Brain pericyte (primary cell): ENCODE measurements at places on chromosomes 1 and 21.

GRCh38 chr1:53259932-53260331, 21.6 kb upstream of the MAGOH start:
- no peak for DNase-seq

DNA sequence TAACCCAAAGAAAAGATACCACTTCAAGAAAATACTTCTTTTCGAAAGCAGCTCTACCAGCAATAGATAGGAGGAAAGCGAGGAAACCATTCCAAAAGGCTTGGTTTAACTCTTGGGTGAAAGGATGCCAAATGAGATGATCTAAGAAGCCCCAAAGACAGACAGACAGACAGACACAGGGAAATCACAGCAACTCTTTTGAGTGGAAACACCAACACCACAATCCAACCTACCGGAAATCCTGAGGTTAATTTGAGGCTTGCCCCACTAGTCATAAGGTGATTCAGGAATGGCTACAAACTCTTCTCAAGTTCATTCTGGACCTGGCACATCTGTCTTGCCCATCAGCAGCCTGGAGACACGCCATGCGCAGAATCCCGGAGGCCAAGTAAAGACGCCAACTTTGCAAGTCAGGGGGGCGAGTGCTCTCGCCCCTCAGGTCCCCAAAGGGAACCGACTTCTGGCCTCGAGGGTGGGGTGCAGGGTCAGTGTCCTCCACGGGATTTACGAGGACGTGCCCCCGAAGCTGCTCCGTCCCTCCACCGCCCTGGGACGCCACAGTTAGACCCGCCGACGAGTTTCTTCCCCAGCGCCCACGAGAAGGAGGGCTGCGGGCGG, 778 bp downstream of the EVI5 start:
- DNase-seq = peak; percentile 2

- no peak for DNase-seq
Observed at GRCh38 chr1:184910691-184911091, 63.6 kb downstream of the NIBAN1 start.

- no peak for DNase-seq
Observed at GRCh38 chr1:27504588-27505419, 14.8 kb upstream of the WASF2 start.

GRCh38 chr1:192811594-192812239, 2.9 kb downstream of the RGS2 start:
- DNase-seq = no peak

DNA sequence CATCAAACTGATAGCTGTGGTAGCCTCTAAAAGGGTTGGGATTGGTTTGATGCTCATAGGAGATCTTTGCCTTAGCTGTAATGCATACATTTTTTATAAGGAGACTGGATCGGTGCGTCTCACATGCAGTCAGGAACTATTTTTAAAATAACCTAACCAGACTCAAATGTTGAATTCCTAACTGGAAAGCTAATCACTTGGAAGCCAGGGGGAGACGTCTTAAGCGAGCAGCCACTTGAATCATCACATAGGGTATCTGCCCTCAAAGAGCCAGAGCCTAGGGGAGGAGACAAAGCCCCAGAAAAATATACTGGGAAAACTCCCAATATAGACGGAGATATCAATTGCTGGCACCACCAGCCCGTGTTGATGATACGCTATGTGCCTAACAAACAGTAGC, 61.7 kb upstream of the PUM1 start:
- DNase-seq = no peak

DNA sequence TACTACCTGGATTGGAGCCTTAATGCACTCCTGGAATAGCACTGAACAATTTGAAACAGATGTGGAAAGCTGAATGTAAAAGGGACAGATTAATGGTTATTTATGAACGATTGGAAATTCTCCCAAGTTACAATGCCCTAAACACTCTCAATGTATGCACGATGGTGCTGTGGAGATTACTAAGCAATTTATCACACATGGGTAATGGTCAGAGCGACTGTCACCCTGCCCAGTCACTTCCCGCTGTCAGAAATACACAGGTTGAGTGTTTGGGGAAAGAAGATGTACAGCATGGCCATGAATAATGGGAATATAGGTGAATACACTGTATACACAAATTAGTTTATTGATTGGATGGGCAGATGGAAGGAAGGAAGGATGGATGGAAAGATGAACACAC, 342.4 kb downstream of the VAV3 start:
- DNase-seq = no peak

DNA sequence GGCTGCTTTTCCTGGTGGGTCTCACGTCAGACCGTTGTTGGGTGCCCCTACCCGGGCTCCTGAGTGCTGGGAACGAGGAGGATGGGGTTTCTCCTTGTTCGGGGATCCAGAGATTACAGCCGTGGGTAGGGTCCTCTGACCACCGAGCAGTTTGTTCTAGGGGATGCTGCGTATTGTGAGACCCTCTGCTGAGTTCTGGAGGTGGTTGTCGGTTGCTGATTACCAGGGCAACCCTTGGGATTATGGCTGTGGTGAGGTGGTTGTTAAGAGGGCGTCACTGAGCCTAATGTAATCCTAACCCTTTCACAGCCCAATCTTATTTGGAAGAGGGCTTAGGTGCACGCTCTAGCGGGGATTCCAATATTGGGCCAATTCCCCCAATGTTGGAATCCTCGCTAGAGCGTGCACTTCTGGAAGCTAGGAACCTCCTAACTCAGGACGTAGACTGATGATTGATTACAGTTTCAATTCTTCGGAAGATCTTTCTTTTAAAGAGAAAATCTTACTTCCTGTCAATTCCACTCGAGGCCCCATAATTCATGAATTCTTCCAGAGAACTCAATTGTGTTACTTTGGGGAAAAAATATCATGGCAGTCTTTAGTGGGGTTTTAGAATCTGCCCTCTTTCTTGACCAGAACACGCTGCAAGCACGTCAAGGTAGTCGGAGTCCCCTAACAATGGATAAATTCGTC, 483 bp downstream of the TCEANC2 start:
- no peak for DNase-seq

- DNase-seq = no peak
Observed at GRCh38 chr1:180170546-180171151, 16.0 kb downstream of the QSOX1 start.

GRCh38 chr21:23162198-23162946, 2164.2 kb downstream of the NCAM2 start:
- no peak for DNase-seq

GRCh38 chr1:115437196-115437595, 99.1 kb upstream of the NGF start:
- DNase-seq = no peak

GRCh38 chr21:35204125-35204524, 155.0 kb upstream of the RUNX1 start:
- DNase-seq = no peak
